Smooth muscle cell of the brain vasculature (primary cell): ENCODE measurements at places on chromosomes 3 and 15.

DNA sequence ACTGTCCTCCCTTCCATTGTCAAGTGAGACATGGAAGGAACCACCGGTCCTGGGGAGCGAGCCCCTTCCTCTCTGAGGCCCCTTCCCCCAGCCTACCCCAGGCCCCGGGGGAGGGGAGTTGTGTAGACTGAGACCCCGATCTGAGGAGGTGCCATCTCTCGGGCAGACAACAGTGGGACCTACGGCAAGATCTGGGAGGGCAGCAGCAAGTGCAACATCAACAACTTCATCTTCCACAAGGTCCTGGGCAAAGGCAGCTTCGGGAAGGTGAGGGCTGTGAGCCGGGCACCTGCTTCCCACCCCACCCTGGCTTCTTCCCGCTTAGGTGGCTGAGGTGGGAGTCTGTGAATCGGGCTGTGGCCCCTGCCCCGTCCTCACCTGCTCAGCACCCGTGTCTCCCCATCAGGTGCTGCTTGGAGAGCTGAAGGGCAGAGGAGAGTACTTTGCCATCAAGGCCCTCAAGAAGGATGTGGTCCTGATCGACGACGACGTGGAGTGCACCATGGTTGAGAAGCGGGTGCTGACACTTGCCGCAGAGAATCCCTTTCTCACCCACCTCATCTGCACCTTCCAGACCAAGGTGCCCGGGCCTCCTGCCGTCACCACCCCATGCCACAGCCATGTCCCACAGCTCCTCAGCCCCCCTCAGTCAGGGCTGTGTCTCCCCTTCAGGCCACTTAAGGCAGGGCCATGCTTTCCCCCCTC is 24.9 kb downstream of the PRKCD start:
- no peak for DNase-seq

DNA sequence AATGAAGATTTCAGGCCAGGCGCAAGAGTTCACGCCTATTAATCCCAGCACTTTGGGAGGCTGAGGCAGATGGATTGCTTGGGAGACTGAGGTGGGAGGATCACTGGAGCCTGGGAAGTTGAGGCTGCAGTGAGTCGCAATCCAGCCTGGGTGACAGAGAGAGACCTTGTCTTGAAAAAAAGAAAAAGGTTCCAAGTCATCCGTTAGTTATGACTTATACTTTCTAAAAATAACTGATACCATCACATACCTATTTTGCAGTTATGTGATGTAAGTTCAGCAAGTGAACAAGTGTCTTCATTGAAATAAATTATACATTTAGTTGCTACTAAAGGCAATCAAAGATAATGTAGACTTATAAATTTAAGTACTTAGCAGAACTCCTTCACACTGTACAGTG is 22.1 kb downstream of the CLPX start:
- DNase-seq: no peak

- no peak for DNase-seq
These were observed 319.3 kb upstream of the SATB1 start for GRCh38 chr3:18744472-18744871.

- no peak for DNase-seq
These were observed at the start of gene SCG5 for GRCh38 chr15:32641517-32642059. Gene SCG5 (plus strand): TSS chr15:32641710. CDS start chr15:32643593, 1,883 bp downstream.

GRCh38 chr3:37608061-37608702 is 253.5 kb upstream of the CTDSPL start:
- no peak for DNase-seq

- no peak for DNase-seq
These were observed 519.8 kb upstream of the GBE1 start for GRCh38 chr3:82281205-82281604.

DNA sequence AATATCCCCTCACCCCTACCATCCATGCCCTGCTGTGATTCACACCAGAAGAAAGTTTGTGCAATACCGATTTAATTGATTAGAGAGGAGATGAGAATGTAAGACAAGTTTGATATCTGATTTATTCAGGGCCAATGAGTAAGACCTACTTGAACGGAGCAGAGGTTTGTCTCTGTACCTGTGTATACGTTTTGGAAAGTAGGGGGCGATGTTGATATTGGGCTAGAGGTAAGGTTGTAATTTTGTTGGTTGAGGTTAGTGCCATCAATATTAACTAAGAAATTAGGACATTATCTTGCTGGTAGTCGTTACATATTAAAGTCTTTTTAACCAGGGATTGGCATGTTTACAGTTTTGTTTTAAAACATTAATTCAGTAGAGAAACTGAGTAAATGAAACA is 20.5 kb downstream of the EAF2 start:
- no peak for DNase-seq

- DNase-seq: peak; percentile 32
These were observed 81.9 kb upstream of the PLXND1 start for GRCh38 chr3:129688271-129688895.

DNA sequence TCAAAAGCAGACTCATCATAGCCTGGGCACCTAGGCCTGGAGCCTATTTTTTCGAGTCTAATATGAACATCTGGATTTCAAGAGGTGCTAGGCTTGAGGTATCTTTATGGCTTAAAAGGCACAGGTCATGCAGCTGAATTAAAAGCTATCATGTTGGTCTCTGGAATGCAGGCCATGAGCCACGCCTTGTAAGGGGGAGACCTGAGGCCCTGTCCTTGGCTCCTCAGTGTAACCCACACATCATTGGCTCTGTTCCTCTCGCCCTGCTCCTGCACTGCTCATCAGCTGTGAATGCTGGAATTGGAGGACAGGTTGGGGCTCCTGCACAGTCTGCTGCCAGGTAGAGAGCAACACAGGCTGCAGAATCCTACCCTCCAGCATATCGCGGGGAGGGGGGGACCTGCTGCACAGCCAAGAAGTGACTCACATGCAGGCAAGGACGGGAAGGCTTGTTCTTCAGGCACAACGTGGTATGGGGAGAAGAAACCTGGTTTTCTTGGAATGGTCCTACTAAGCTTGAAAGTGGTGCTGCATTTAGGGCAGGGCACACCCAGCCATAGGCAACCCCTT is 146.0 kb downstream of the CHST2 start:
- DNase-seq: no peak

DNA sequence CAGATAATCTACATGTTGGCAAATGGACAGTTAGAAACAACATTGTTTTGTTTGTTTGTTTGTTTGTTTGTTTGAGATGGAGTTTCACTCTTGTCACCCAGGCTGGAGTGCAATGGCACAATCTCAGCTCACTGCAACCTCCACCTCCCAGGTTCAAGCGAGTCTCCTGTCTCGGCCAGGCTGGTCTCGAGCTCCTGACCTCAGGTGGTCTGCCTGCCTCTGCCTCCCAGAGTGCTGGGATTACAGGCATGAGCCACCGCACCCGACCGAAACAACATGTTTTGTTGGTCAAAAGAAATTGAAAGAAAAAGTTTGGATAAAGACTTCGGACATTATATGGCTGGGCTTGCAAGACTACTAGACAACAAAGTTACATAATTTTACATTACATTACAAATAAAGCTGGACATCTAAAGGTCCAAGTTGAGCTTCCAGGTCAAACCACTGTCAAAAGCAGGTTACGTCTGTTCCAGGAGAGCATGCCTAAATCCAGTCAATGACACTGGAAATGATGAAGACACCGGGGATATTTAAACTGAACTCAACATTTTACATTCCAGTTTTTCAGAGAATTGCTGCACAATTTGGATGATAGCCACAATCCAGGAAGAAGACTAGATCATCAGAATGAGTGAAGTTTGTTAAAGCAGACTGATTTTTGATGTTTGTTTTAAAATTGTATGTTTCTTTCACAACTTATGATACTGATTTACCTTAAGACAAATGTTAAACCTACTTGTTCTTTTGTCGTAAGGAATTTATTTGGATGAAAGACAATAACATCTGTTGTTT is 18.6 kb downstream of the SERP1 start:
- no peak for DNase-seq

- DNase-seq: no peak
These were observed 70.5 kb upstream of the SLCO3A1 start for GRCh38 chr15:91783008-91783407.

DNA sequence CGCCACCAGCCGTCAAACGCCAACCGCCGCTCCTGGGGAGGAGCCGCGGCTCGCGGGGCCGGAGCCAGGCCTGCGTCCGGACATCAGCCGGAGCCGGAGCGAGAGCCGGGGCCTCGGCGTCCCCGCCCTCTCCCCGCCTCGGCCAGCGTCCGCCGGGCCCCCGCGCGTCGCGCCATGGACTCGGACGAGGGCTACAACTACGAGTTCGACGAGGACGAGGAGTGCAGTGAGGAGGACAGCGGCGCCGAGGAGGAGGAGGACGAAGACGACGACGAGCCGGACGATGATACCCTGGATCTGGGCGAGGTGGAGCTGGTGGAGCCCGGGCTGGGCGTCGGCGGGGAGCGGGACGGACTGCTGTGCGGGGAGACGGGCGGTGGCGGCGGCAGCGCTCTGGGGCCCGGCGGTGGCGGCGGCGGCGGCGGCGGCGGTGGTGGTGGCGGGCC is 359 bp downstream of the ARIH1 start:
- no peak for DNase-seq

DNA sequence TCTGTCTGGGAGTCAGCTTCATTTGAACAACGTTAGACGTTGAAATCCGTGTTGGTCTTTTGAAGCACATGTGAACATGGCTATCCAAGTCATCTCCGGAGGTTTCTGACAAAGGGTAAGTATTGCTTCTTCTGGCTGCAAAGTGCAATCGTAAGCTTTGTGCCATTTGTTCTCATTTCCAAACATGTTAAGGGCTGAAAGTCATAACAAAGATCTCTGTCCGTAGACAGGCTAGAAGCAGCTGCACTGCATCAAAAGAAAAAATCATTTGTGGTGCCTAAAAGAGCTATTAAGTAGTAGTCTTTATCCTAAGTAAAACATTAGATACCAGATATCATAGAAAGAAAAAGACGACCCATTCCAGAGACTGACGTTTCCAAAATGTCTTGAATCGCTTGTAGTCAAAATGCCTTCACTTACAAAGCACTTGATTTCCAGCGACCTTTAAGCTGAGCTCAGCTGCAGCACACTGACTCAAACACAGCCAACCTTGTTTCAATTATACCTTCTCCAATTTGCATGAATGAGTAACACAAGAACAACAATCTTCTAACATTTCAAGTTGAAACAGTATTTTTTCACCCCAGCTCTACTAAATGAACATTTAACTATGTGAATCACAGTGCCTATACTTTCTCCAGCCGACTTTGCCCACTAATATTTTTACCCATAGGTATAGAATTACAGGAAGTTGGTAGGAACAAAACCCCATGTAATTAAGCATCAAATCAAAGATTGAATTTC is 76.6 kb downstream of the NEDD4 start:
- DNase-seq: no peak

DNA sequence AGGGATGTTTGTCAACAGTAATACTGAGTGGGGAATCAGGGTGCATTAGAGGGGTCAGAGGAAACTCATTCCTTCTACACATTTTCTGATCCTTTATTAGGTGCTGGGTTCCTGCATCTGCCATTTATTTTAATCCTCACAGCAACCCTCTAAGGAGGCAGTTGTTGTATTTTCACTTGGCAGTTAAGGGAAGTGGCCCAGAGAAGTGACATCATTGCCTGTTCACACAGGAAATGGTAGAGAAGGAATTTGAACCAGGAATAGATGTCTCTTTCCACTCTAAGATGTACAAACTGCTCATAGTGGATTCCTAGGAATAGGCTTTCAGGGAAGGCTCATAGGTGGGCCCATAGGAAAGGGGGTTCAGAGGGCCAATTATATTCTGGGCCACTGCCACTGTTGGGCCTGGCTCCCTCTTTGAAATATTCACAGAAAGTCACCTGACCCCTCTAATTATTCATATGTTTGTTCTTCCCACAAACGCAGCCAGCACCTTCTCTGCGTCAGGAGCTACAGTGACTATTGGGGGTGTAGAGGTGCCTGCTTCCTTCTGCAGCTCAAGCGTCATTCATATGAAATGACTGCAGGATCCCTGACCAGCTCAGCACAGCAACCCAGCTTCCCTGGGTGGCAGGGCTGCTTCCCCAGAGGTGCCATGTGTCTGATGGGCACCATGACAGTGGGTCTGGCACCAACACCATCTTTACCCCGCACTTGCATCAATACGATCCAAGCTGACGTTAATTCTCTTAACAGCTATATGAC is 163.9 kb upstream of the SMAD3 start:
- no peak for DNase-seq

DNA sequence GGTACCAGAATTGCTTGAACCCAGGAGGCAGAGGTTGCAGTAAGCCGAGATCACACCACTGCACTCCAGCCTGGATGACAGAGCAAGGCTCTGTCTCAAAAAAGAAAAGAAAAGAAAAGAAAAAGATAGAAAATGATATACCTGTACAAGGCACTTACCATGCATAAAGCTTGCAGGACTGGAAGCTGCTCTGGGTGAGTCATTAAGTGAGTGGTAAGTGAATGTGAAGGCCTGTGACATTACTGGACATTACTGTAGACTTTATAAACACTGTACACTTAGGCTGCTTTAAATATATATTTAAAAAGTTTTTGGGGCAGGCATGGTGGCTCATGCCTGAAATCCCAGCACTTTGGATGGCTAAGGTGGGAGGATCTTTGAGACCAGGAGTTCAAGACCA is 99.2 kb downstream of the SLMAP start:
- no peak for DNase-seq

- DNase-seq: no peak
These were observed 53.3 kb downstream of the PPARG start for GRCh38 chr3:12342151-12342550.

- DNase-seq: no peak
These were observed 102.6 kb upstream of the PRR20G start for GRCh38 chr3:127390365-127391025.

- DNase-seq: no peak
These were observed 659 bp upstream of the ARRDC4 start for GRCh38 chr15:97959724-97960363.

GRCh38 chr3:186930641-186931531 is 560 bp downstream of the ST6GAL1 start:
- DNase-seq: no peak

- DNase-seq: no peak
These were observed 265.5 kb downstream of the ADAMTSL3 start for GRCh38 chr15:83919319-83919830.

DNA sequence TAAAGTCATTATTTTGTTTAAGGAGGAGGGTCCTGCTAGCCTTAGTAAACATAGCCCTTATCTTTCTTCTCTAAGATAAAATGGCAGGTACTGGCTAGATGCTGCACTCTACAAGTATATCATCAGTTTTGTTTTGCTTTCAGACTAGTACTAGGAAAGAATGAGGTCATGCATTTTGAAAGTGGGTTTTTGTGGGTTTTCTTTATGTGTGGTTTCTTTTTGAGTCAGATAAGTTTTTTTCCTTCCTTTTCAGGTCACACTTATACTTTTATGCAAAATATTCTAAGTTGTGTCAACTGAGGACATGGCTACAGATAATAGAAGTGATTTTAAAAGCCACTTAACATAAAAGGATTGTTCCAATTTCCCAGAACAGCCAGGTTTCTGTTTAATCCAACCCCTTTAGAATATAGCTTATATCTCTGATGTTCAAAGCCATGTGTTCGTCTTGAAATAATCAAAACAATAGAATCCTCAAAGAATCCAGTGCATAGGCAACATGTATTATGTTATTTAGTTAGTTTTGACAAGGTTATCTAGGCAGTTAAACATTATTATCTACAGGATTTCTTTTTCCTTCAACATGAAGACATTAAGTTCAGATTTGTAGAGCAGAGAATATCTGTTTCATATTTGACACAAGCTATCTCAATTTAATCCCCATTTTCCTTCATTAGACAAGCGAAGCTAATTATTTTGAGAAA is 406.2 kb downstream of the RBMS3 start:
- no peak for DNase-seq

- no peak for DNase-seq
These were observed 219.5 kb downstream of the SV2B start for GRCh38 chr15:91319371-91320059.

GRCh38 chr15:80401456-80401855 is 2.7 kb upstream of the ARNT2 start:
- DNase-seq: no peak

GRCh38 chr3:66532160-66532587 is 31.4 kb upstream of the LRIG1 start:
- no peak for DNase-seq
